Neural progenitor cell (in vitro differentiated cells): ENCODE measurements at places on chromosomes 16 and 17.

DNA sequence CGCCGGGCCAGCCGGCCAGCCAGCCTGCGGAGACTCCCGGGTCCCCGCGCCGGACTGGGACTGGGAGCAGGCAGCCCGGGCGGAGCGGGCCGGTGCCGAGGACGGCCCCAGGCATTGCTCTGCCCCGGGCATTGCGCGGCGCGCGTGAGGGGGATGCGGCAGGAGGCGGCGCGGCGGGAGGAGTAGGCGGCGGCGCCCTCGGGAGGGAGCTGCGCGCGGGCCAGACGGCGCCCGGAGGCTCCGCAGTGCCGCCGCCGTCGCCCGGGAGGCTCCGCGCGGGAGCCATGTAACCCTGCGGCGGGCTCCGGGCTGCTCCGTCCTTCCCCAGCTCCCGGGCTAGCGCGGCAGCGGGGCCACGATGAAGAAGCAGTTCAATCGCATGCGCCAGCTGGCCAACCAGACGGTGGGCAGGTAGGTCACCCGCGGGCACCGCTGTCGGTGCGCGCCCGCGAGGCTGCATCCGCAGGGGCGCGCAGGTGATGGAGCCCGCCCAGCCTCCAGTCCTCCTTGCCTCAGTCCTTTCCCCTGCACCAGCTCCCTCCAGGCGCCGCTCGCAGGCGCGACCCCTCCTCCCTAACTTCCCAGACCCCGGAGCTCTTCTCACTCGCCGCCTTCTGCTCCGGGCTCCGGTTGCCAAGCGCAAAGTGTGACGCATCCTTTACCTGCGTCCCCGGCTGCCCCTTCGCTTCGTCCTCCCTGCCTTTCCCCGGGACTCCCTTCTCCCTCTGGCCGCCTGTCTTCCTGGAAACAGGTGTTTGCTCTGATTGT, at the start of gene ARHGAP44:
ARHGAP44 (plus strand) TSS at position 18 of the 768 bp plus-strand sequence; CDS start at position 359, 341 bp downstream.
- DNase-seq, result peak; percentile 90
- H3K4me3 ChIP-seq, result peak within 1 kb of the TSS; percentile 88
- H3K27ac ChIP-seq, result no peak within 1 kb of the TSS

DNA sequence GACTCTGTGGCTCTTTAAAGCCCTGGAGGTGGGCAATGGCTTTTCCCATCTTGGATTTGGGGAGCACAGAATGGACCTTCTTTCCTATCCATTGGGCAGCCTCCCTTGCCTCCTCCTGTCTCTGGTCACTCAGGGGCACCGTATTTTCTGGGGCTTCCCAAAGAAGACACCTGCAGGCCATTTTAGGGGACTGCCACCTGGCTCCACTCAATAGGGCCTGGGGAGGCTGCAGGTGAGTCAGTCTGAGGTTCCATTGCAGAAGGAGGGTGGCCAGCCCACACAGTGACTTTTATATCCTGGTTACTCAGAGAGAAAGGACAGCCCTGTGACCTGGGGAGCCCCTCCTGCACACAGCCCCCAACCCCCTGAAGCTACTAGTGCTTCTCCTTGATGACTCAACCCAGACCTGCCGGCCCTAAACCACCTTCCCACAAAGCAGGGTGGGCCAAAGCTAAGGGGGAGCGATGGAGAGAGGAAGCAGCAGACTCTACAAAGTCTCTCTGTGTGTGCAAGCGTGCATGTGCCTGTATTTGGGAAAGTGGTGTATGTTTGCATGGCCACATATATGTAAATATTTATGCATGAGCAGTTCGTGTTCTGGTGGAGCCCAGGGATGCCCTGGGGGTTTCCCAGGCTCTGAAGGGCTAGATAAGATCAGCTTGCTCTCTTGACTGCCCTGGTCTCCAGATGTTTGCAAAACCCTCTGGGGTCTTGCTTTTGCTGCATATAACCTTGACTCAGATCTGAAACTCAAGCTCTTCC, 5.0 kb downstream of the CX3CL1 start:
- no peaks in the 10 kb centered on the region for H3K27me3 ChIP-seq
- peaks cover 19% of the 10 kb centered on the region for H3K4me1 ChIP-seq
- no peak overlapping the region for H3K27ac ChIP-seq
- no peak for DNase-seq
- no peaks in the 10 kb centered on the region for H3K36me3 ChIP-seq

DNA sequence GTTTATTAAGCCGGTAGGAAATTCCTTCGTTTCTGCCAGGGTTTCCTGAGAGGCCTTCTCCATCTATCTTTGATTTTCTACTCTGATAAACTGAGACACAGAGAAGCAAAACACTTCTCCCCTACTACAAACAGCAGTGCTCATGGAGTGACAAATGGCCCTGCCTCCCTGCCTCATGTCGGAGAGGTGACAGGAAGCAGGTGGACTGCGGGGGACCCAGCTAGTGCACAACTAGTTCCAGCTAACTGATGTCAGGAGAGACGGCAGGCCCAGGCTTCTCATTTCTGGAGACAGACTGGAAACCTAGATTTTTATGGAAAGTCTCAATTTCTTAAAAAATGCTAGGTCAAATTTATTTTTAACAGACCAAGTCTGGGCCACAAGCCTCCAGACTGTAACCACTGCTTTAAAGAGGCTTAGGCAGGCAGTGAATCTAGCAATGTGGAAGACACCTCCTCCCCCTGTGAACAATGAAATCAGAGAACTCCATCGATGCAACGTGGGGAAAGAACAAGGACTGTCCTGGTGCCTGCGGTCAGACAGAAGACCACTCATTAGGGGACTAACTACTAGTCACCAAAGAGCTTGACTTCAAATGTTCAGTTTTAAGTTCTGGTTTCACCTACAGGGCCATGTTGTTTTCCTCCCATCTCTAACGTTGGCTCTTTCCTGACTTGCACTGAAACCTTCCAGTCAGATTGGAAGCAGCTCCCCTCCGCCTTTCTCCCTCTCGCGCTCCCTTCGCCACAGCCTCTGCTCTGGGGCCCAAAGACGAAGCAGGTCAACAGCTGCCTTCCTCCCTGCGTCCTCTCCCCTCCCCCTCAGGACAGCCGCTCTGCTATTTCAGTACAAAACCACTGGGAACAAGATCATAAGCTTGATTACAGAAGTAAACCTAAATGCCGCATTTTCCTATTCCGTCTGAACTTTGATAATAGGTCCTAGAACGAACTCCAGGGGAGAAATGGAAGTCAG, 17.6 kb downstream of the GTF3C1 start:
- no peak overlapping the region for H3K4me3 ChIP-seq
- no peaks in the 10 kb centered on the region for H3K4me1 ChIP-seq
- peaks cover 3% of the 10 kb centered on the region for H3K36me3 ChIP-seq
- no peak for DNase-seq
- no peaks in the 10 kb centered on the region for H3K27me3 ChIP-seq

- no peaks in the 10 kb centered on the region for H3K4me1 ChIP-seq
- no peak overlapping the region for H3K27ac ChIP-seq
- DNase-seq, result no peak
- no peaks in the 10 kb centered on the region for H3K27me3 ChIP-seq
Observed at GRCh38 chr17:30318155-30318554, 15.7 kb downstream of the TMIGD1 start.

GRCh38 chr16:80536238-80536637, 4.6 kb upstream of the DYNLRB2 start:
- H3K27ac ChIP-seq, result no peak overlapping the region

- DNase-seq, result peak; percentile 83
- no peaks in the 10 kb centered on the region for H3K27me3 ChIP-seq
- H3K27ac ChIP-seq, result no peak overlapping the region
- no peak overlapping the region for H3K4me3 ChIP-seq
Observed at GRCh38 chr17:55356434-55357328, 65.0 kb downstream of the MMD start.

GRCh38 chr17:70336411-70336810, 167.1 kb downstream of the KCNJ2 start:
- no peaks in the 10 kb centered on the region for H3K4me1 ChIP-seq
- H3K27me3 ChIP-seq, result no peaks in the 10 kb centered on the region
- no peak for DNase-seq
- H3K36me3 ChIP-seq, result no peaks in the 10 kb centered on the region

DNA sequence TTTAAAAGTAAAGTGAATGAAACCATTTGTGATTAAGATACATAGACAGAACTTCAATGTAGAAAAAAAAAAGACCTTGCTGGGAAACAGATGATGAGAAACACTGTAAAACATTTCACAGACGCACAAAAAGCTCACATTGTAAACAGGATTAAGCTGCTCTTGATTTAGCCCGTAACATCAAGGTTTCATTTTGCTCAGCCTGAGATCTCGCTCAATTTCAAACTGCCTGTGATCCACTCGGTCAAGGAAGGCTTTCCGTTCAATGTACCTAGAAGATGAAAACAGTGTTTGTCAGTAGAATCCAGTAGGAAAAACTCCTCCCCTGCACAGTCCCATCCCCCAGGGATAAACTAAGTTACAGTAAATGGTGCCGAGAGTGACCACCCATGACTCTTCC, 42.3 kb upstream of the BCAR1 start:
- no peaks in the 10 kb centered on the region for H3K27me3 ChIP-seq
- no peaks in the 10 kb centered on the region for H3K4me1 ChIP-seq
- no peak overlapping the region for H3K4me3 ChIP-seq

- no peaks in the 10 kb centered on the region for H3K36me3 ChIP-seq
- H3K27me3 ChIP-seq, result peaks cover 7% of the 10 kb centered on the region
- H3K4me3 ChIP-seq, result no peak overlapping the region
- no peaks in the 10 kb centered on the region for H3K4me1 ChIP-seq
- DNase-seq, result no peak
- H3K27ac ChIP-seq, result no peak overlapping the region
Observed at GRCh38 chr17:8820311-8821010, 21.3 kb upstream of the MFSD6L start.

GRCh38 chr17:74454197-74455024, 12.0 kb upstream of the CD300A start:
- peaks cover 30% of the 10 kb centered on the region for H3K4me1 ChIP-seq
- H3K4me3 ChIP-seq, result peak overlapping the region; percentile 52
- H3K27me3 ChIP-seq, result peaks cover 38% of the 10 kb centered on the region
- peak; percentile 38 for DNase-seq

DNA sequence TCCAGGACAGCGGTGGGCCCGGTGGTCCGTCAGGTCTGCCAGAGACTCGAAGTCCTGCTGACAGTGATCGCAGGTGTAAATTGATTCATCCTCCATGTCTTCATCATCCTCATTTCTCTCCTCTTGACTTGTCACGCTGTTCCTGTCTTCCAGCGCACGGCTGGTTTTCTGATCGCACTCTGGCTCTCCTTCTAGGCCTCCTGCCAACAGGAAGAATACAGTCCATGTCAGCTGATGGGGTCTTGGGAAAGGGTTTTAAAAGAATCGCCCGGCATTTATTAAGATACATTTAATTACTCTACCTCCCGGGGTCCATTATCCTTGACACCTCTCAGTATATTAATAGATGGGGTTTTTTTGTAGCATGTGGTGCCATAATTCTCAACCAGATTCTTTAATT, 125.1 kb downstream of the ZNF423 start:
- H3K27ac ChIP-seq, result no peak overlapping the region
- H3K36me3 ChIP-seq, result peaks cover 13% of the 10 kb centered on the region
- peaks cover 5% of the 10 kb centered on the region for H3K4me1 ChIP-seq
- no peak overlapping the region for H3K4me3 ChIP-seq
- DNase-seq, result no peak

DNA sequence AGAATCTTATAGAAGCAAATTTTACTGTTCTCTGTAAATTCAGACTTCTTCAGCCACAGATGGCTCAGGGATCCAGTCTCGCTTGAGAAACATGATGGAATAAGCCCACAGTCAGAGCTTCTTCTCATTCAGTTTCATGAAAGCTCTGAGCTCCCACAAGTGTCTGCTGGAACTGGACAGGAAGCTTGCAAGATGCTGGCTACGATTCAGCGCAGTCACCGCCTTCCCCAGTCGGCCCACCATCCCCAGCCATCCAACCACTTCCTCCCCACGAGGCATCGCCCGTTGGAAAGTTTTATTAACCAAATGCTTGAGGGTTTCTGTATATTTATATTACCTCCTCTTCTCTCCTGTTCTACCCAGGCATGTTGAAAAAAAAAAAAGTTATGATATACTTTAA, 171.7 kb downstream of the ZFHX3 start:
- DNase-seq, result no peak
- peaks cover 6% of the 10 kb centered on the region for H3K4me1 ChIP-seq
- H3K4me3 ChIP-seq, result no peak overlapping the region
- H3K27ac ChIP-seq, result no peak overlapping the region

DNA sequence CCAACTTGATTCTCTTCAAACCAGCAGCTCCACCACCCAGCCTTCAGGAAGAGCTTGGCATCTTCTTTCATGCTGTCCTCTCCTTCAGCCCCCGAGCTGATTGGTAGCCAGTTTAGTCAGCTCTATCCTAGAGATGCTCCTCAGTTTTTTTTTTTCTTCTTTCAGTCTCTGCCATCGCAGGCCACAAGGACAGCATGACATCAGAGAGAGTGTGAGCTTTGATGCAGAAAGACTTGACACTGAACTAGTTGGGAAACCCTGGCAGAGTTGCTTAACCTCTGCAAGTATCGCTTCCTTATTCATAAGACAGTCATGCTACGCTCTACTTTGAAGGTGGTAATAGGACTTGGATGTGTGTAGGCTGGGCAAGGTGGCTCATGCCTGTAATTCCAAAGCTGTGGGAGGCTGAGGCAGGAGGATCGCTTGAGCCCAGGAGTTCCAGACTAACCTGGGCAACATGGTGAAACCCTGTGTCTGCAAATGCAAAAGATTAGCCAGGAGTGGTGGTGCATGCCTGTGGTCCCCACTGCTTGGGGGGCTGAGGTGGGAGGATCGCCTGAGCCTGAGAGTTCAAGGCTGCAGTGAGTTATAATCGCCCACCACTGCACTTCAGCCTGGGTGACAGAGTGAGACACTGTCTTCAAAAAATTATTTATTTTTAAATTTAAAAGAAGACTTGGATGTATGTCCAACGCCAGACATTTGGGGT, 2.6 kb downstream of the CD300LB start:
- H3K27ac ChIP-seq, result no peak overlapping the region
- no peak for DNase-seq
- no peaks in the 10 kb centered on the region for H3K36me3 ChIP-seq
- peaks cover 11% of the 10 kb centered on the region for H3K27me3 ChIP-seq
- H3K4me3 ChIP-seq, result no peak overlapping the region

GRCh38 chr17:44334727-44335126, 10.1 kb upstream of the SLC25A39 start:
- DNase-seq, result no peak
- no peaks in the 10 kb centered on the region for H3K27me3 ChIP-seq
- H3K27ac ChIP-seq, result no peak overlapping the region
- no peaks in the 10 kb centered on the region for H3K4me1 ChIP-seq
- no peaks in the 10 kb centered on the region for H3K36me3 ChIP-seq
- no peak overlapping the region for H3K4me3 ChIP-seq

DNA sequence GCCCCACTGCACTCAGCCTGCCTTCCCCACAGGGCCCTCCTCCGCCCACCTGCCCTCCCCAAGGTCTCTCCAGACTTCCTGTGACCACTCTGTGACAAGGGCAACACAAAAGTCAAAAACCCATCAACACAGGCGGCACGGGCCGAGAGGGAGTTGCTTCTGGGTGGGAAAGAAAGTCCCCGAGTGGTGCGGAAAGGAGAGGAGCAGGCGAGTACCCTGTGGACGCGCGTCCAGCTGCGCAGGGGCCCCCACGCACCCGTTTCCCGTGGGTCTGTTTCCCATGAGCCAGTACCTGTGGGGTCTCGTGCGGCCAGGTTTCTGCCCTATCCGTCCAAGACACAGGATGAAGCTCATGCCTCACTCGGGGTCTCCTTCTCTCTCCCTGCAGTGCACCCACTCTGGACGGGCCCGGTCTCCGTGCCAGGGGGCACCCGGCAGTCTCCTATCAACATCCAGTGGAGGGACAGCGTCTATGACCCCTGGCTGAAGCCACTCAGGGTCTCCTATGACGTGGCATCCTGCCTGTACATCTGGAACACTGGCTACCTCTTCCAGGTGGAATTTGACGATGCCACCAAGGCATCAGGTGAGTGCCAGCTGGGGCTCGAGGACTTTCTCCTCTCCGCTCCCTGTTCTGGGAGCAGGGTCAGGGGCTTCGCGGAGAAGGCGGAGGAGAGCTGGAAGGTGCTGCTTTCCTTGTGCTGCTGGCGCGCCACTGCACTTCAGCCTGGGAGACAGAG, 12.2 kb downstream of the CD2BP2 start:
- no peak for DNase-seq
- no peaks in the 10 kb centered on the region for H3K4me1 ChIP-seq
- H3K4me3 ChIP-seq, result no peak overlapping the region
- H3K36me3 ChIP-seq, result no peaks in the 10 kb centered on the region
- H3K27ac ChIP-seq, result no peak overlapping the region
- H3K27me3 ChIP-seq, result no peaks in the 10 kb centered on the region
